ENCODE measurements at places on chromosomes 7 and 10.

DNA sequence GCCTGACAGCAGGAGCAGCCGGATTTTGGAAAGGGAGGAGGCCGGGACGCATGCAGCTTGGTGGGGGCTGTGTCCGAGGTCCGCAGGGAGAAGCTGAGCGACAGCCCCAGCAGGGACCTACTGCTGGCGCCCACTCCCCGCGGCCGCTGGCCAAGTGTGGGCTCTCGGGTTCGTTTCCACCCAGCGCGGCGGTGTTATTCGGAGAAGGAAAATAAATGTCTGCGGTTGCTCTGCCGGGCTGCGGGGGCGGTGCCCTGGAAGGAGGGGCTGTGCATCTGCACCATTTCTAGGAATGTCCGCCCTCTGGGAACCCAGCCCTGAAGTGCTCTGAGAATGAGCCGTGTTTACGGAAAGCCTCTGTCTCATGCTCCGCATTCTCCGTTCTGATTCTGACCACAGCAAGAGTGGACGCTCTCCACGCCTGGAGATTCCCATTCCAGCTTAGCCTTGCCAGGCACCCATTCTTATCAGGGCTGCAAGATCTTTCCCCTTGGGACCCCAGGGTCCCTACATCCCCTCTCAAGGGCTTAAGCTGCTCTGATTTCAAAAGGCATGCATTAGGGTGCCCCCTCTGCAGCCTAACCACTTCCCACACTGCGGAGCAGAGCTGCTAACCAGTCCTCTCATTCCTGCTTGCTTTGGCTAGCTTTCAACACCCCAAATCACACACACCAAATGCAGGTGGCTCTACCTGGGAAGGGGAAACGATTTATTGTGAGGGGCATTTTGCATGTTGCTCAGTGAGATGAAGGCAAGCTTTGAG, 256.6 kb upstream of the GLI3 start:
- DNase-seq, result peak; percentile 66

GRCh38 chr7:132030086-132030568, 473.7 kb upstream of the PODXL start:
- DNase-seq, result no peak

- DNase-seq, result no peak
Measured at GRCh38 chr10:78921895-78922294, 146.9 kb upstream of the ZMIZ1 start.

GRCh38 chr10:85527616-85528317, 838.8 kb downstream of the GRID1 start:
- no peak for DNase-seq

DNA sequence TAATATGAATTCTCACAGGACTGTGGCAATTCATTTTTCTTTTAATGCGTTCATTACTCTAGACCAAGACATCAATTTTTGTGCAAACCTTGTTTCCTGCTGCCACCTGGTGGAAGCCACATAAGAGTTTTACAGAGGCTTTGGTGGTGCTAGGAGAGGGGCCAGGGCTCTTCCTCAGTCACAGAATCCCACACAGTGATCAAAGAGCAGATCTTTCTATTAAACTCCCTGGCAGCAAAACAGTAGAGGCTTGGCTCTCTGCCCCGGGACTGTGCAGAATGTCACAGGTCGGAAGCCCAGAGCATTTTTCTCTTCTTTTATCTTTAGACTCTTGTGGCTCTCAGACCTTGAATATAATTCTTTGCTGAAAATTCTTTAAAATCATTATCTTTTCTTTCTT, 506.4 kb upstream of the C7orf33 start:
- DNase-seq, result peak; percentile 15

DNA sequence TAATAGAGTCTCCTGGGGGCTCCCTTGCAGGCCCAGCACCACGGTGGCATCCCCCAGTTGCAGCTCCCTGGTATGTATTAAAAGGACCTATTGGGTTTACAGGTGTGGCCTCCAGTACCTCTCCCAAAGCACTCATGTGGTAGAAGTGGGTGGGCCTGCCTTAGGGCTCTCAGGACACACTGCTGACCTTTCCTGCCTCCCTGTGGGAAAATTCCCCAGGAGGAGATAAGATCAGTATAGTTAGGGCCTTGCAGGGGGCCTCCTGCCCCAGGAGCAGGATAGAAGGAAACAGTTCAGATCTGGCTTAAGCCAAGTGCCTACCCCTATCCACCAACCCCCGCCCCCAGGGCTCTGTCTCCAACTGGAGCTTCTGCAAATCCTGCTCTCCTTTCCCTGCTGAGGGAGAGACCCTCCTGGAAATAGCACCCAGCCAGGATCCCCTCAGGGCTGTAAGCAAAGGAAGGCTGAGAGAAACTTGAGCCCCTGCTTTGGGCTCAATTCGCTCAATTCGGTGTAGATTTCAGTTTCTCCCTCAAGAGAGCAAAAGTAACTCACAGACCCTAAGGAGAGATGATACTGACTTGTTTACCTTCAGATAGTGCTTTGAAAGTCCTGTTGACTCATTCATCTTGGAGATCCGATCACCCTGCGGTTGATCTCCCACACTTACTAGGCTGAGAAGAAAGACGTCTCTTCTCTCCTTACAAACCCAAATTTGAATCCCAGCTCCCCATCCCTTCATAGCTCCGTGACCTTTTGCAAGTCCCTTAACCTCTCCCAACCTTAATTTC, 130.6 kb downstream of the WDR11 start:
- DNase-seq, result no peak

GRCh38 chr10:102347236-102347828, 48.2 kb upstream of the NFKB2 start:
- peak; percentile 75 for DNase-seq

DNA sequence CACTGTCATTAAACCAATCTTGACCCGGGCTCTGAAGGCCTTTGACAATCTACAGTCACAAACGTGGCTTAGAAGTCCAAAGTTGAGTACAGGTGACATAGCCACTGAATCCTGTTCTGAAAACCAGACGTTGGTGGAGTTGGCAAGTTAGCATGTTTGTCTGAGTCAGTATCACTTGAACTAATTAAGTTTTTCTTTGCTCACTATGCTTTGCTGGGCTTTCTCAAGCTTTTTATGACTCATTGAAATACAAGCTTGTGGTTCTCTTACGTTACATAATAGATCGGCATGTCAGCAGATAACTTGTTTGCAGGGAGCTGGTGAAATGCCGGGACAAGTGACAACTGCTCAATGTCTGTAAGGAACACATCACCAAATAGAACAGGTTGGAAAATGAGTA, 53.8 kb downstream of the ARL5B start:
- peak; percentile 79 for DNase-seq

GRCh38 chr10:17758200-17758599, 6.2 kb downstream of the TMEM236 start:
- no peak for DNase-seq

DNA sequence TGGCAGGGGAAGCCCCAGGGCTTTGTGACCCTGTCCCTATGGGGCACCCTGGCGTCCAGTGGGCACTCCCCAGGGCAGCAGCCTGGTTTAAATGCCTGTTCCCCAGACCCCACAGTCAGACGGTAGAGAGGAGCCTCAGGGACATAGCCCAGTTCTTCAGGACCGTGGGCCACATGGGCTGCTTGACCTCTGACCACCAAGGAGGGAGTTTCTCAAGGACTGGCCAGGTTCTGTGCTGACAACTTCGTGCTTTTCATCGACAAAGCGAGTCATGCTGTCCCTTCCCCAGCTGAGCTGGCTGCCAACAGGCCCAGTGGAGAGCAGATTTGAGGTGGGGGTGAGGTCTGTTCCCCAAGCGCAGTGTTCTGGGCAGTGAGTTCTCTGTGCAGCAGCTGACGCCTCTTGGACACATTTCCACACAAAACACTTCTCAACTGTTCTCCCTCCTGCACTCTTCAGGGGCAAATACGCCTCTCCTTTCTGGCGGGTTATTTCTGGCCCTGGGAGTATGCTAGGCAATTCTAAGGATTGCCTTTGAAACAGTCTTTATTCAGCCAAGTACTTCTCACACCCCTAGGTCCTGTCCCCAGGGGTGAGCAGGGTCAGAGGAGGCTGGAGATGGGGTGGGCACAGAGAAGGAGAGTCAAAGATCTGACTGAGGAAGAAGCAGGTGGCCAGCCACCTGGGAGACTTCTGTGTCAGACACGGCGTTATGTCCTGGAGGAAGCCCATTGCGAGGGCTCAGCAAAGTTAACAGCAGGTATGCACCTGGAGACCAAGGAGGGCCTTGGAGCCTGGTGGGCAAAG, 57.3 kb upstream of the CAMK2B start:
- DNase-seq, result peak; percentile 57

DNA sequence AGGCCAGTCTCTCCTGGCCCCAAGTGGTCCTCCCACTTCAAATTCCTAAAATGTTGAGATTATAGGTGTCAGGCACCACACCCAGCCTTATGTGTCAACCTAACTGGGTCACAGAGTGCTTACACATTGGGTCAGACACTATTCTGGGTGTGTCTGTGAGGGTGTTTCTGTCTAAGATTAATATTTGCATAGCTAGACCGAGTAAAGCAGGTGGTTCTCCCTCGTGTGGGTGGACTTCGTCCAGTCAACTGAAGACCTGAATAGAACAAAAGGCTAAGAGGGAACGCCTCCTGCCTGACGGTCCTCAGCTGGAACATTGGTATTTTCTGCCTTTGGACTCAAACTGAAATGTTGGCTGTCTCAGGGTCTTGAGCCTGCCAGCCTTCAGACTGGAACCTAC, 11.5 kb downstream of the PPIF start:
- DNase-seq, result no peak

- DNase-seq, result peak; percentile 72
Measured at GRCh38 chr7:117127585-117128168, 174.4 kb downstream of the ST7 start.

GRCh38 chr7:92720604-92721350, 115.6 kb downstream of the CDK6 start:
- peak; percentile 92 for DNase-seq

DNA sequence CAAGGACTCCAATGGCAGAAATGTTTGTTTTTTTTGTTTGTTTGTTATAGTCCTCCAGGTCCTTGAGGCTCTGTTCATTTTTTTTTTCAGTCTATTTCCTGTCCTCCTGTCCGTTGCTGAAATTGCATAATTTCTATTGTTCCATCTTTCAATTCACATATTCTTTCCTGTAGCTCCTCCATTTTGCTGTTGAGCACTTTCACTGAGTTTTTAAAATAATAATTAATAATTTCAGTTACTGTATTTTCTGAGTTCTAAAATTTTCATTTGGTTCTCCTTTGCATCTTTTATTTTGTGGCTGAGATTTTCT, 202.3 kb upstream of the AGR3 start:
- DNase-seq, result no peak

- DNase-seq, result no peak
Measured at GRCh38 chr7:88290491-88290890, 16.2 kb downstream of the STEAP4 start.

GRCh38 chr7:37349979-37350590, 98.6 kb downstream of the ELMO1 start:
- DNase-seq, result no peak

DNA sequence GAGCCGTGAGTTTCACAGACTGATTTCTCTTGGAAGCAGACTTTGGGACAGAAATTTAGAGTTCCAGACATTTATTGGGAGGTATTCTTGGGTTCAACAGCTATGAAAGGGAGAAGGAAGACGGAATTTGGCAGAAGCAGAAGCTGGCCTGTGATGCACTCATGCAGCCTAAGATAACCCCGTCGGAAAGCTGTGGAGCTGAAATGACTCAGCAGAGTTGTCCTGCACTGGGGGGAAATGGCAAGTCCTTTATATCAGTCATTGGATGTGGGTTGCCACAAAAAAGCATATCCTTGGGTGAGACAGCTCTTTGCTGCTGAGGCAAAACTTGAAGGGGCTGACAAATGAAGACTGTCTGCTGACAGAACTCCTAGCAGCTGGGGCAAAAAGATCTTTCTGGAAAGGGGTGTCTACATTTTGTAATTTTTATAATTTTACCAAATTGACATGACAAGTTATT, 11.5 kb upstream of the MICU1 start:
- DNase-seq, result peak; percentile 84

- peak; percentile 58 for DNase-seq
Measured at GRCh38 chr10:70052462-70053217, at the start of gene MACROH2A2. Gene MACROH2A2 (plus strand): TSS chr10:70052846. CDS start chr10:70075659, 22,813 bp downstream.

GRCh38 chr10:112954974-112955581, 5.0 kb downstream of the TCF7L2 start:
- DNase-seq, result no peak

DNA sequence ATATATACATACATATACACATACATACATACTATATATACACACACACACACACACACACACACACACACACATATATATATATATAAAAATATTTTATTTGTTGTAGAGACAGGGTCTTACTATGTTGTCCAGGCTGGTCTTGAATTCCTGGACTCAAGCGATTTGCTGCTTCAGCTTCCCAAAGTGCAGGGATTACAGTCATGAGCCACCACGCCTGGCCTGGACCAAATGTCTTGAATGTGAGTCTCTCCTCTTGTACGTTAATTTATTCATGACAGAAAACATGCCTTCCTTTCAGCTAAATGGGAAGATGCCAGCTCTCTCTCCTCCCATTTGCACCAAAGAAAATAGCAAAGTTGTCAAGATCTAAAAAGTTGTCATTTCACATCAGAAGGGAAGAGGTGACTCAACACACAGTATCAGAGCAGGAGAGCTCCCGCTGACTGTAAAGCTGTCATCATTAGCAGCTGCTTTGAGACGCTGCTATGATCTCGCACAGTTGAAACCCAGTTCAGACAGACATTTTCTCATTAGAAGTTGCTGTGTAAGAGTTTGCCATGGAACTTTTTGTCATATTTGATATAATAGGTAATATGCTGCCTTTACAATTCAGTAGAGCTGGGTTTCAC, 224.3 kb downstream of the SFMBT2 start:
- no peak for DNase-seq

GRCh38 chr10:12091421-12091820, 22.7 kb downstream of the DHTKD1 start:
- no peak for DNase-seq

- no peak for DNase-seq
Measured at GRCh38 chr7:157905651-157906461, 569.1 kb downstream of the DNAJB6 start.

GRCh38 chr10:5623081-5623748, 43.2 kb downstream of the ASB13 start:
- DNase-seq, result peak; percentile 74

- DNase-seq, result no peak
Measured at GRCh38 chr10:131788386-131788785, 112.4 kb upstream of the PPP2R2D start.

DNA sequence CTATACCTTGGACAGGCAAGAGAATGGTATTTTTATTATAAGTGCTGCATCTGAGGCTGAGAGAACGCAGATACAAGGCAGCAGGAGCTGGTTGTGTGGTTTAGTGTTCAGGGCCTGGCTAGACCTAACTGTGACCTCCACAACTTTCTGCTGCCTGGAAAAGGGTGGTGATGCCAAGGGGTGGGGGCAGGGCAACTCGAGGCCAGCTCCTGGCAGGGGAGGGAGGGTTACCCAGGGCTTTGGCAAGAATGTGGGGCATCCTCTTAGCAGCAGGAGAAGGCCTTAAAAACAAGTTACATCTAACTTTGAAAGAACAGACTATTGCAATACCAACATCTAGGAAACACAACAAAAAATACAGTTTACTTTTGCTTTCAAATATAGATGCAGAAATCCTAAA, 13.0 kb downstream of the MXI1 start:
- no peak for DNase-seq

- DNase-seq, result peak; percentile 10
Measured at GRCh38 chr10:68792115-68792514, 35.2 kb upstream of the STOX1 start.

All from LHCN-M2 (cell line).